ENCODE measurements at places on chromosomes 6 and 20.

DNA sequence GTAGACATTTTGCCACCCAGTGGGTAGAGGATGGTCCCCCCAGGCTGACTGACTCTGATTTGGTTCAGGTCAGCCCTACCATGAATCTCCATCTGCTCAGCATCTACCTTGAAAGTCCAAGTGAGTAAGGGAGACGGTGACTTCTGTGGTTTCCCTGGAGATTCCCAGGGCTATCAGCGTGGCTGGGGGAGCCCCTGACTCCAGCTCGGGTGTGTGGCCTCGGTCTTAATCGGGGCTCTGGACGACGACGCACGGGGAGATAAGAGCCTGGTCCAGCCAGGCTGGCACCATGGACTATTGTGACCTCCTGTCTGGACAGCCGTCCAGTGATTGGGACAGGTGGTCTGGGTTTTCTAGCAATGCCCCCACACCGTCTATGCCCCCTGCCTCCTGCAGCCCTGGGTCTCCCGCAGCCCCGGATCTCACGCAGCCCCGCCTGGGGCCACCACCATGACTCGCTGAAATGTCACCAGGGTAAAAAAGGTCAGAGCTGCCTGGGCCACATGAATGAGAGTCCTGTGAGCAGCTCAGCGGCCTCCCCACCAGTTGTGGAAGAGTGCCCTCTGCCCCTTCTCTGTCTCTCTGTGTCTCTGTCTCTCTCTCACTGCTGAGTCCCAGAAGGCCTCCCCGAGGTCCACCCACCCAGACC is 47.1 kb upstream of the GATA5 start:
- DNase-seq: no peak

DNA sequence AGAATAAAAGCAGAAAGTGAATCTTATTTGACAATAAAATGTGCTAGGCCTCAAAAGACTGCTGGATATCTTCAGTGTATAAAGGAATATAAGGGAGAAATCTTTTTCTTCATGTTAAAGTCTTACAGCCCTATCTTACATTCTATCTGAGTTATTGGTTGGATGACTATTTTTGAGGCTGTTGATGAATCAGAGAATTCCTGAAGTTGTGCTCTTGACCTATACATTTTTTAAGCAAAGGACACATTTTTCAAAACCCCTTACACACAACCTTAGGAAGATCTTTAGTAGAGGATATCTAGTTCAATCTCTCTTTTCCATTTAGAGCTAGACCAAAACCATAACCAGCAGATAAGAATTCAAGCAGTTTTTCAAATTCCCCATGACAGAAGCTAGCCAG is 10.9 kb upstream of the CGA start:
- no peak for DNase-seq

DNA sequence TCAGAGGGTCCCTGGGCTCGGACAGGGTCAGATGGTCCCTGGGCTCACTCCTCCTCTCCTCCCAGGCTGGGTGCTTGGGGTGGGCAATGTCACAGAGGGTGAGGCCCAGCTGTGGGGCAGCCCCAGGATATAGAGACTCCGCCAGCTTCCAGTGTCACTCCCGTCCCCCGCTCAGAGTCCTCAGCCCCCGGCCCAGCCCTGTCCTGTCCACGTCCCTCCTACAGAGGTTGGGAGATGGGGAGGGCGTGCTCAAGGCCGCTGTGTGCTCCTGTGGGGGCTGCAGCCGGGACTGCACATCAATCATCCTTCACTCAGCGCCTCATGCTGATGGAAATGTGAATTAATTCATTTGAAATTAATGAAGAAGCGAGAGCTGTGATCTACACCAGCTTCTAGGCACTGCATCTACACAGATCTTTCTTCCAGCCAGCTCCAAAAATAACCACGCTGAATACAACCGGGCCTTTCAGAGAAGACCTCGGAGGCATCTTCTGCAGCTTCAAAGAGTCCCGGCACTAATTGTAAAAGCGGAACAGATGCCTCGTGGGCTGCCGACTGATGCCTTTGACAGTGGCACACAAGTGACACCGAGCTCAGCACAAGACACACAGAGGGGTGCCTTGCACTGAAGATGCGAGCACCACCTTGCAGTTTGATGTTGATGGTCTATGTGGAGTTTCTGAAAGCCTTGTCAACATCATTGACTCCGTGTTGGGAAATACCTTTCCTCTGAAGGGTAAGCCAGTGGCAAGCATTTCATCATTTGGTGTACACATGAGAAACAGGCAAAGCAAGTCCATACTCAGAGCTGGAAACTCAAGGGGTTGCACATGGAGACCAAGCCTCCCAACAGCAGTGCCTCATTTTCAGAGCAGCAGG is 39.3 kb downstream of the DACT2 start:
- DNase-seq: no peak

GRCh38 chr20:49676581-49677291 is 36.9 kb downstream of the B4GALT5 start:
- DNase-seq: no peak

DNA sequence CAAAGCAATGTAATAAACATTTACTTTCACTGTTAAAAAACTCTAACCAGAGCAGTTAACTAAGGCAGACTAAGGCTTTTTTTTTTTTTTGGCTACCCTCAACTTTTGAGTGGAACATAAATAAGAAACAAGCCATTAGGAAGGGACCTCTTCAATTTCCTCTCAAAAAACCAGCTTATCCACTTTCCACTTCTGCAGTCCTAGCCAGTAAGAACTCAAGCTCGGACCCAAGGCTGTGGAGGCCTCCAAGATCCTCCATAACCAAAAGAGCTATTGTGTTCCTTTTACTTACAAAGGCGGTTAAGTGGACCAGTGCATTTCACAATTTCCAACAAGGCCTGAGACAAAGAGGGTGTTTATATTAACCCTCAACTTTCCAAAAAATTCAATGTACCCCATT is 5.3 kb downstream of the KCNK5 start:
- no peak for DNase-seq

DNA sequence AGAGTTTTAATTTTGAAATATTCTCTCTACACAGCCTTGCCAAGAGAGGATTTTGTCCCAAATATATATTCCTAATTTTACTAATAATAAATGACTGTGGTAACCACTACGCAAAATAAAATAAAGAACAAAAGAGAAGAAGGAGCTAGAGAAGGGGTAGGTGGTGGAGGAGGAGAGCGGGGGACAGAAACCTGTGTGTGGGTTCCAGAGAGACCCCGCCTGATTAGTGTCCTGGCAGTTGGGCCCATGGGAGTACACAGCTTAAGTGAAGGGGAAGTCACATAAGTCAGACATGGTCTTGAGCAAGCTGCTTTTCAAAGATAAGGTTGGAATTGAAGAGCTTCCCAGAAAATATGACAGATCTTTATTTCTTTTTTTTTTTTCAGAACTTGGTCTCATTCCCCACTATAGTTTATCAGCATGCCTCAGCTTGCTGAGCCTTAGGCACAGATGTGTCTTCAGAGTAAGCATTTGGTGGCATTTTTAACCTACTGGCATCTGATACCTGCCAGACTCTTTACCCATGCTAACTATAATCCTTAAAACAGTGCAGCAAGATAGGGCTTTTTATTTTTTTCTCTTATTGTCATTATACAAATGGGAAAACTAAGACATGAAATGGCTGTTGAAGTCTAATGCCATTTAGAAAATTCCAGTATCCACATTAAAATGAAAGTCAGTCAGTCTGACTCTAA is 9.6 kb upstream of the RHAG start:
- no peak for DNase-seq

DNA sequence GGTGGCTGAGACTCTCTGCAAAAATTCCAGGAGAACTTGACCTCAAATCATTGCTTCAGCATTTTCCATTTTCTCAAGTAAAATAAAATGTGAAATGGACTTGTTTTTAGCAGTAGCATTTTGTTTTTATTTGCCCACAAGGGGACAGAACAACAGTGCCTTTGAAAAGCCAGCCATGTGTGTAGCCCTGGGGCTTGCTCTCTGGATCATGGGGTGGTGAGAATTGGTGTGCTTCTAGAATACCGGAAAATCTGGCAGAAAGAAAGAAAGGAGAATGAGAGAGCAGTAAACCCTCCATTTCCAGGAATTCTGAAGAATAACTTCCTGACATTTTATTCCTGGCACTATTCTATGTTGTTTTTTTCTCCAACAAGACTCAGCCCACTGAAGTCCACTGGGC is 254.7 kb upstream of the MOCS1 start:
- no peak for DNase-seq

DNA sequence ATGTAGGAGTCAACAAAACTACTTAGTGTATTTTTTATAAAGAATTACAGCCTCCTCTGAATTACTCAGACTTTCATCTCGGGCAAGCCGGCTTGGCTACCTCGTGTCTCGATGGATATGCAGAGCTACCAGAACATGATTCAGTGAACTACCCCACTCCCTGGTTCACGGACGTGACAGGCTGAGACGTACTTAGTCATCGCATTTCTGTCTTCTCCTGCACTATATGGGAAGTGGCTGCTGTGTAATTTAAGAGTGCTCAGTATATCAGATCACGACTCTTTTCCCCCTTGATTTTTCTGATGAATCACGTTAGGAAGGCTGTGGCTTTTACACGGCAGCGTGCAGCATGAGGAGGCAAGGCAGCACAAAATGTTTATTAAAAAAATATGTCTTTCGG is 302.7 kb upstream of the ZFP64 start:
- DNase-seq: no peak

Measured in NCI-H524 treated with DMSO at 0.1 percent for 48 hours (cell line).